ENCODE measurements at places on chromosomes 6 and 20.

GRCh38 chr6:169429001-169429400 is 175.4 kb upstream of the THBS2 start:
- DNase-seq = no peak

- no peak for DNase-seq
These were observed 7.5 kb downstream of the NOL4L start for GRCh38 chr20:32577657-32578056.

GRCh38 chr20:46774236-46774635 is 64.8 kb downstream of the SLC2A10 start:
- DNase-seq = no peak

- DNase-seq = no peak
These were observed 355.4 kb downstream of the CD83 start for GRCh38 chr6:14472986-14473337.

- no peak for DNase-seq
These were observed 7.1 kb downstream of the RAMACL start for GRCh38 chr6:166579237-166579850.

GRCh38 chr6:161922631-161923119 is 648.8 kb upstream of the AGPAT4 start:
- DNase-seq = no peak

DNA sequence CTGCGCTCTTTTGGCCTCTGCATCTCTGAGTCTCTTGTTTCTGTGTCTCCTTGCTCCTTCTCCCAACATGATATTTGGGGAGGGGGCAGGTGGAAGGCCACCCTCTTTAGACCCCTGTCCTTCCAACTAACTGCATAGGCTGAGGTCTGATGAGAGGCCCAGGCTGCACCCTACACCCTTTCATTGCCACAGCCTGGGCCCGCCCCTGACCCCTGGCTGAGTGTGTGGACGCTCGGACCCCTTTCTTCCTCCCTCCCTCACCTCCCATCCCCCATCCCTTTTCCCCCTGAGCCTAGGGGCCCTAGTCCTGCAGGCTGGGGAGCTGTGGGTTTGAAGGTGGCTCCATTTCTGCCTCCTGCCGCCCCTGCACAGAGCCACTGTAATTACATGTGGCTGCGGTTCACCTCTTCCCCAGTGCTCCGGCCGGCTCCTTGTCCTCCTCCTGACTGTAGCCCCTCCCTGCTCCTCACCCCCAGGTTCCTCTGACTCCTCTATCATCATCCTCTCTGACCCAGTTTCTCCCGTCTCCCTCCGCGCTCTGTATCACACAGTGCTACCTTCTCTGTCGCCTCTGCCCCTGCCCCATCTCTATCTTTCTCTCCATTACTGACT is 6.8 kb downstream of the MDFI start:
- DNase-seq = no peak

DNA sequence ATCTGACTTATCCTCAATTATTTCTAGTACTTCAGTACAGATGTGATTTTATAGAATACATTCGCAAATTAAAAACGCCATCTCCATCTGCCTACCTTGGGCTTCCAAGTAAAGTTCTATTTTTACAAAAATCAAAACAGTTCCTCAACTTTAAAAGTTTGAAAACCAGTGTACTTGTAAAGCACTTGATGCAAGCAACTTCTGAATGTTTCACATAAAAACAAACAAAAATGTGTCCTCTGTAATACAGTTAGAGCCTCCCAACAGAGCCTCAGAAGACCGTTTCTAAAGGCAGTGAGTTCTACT is 384 bp upstream of the MANEA start:
- no peak for DNase-seq

- no peak for DNase-seq
These were observed 121.3 kb downstream of the VEGFA start for GRCh38 chr6:43891072-43891870.

DNA sequence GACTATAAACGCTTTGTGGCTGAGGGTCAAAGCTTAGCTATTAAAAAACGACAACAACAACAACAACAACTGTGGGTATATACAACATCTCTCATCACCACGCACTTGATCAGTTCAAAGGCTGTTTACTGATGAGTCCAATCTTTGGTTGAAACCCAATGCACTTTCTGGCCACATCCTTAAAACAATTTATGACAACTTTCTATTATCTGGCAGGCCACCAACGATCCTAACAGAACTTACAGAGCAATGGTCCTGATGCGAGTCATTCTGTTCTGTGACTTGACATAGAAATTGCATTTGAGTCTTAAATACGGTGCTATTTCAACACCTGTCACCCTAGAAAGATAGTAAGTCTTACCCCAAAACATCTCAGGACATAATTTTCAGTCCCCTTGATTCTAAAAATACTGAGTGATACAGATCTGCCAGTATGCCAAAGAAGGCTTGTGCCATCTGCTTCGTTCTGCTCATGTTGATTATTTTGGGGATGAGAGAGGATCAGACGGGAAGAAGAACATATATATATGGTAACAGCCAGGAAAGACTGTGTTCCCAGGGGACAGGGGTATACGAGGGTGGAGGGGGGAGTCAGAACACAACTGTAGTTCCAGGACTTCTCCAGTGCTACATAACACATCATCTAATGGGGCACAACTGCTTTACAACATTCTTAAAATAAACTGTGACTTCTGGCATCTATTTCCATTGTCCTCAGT is 55.8 kb downstream of the PLAGL1 start:
- DNase-seq = no peak

GRCh38 chr6:83767033-83767432 is 58.1 kb upstream of the SNAP91 start:
- DNase-seq = no peak

- no peak for DNase-seq
These were observed 3.8 kb upstream of the SLC17A1 start for GRCh38 chr6:25835442-25836283.

DNA sequence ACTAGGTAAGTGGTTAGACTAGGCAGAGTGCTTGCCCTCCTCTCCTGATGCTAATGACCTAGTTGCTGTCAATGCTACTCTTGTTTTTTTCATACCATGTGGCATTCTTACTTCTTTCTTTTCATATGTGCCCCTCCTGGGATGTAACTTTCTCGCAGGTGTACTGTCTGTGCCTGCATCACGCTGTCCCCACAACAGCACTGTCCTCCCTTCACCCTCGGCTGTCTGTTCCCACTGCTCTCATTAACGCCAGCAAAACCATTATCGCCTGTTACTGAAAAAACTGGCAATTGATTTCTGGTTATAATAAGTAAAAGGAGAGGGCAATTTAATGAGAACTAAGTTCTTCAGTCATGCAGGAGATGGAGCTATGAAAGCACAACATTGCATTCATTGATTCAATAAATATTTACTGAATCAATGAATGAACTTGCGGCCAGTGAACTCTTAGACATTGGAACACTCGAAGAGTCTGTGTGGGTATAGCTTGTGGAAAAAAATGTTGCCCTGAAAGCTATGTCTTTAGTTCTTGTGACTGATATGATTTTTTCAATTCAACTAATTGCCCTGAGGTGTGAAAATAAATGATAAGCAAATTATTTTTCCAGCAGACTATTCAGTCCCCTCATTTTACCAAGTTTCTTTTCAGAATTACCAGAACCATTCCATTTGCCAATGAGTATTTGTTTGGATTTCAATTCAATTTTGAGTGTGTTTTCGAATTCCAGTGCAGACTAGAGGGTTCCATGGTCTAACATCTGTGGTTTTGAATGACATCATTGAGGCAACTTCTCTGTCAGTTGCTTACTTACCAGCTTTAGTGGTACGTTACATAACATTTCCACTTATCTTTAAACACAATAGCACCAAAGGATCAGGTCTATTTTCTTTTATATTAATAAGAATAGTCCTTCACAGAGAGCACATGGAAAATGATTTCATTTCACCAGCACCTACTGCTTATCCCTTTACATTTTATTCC is 2.1 kb downstream of the SLC17A4 start:
- no peak for DNase-seq

DNA sequence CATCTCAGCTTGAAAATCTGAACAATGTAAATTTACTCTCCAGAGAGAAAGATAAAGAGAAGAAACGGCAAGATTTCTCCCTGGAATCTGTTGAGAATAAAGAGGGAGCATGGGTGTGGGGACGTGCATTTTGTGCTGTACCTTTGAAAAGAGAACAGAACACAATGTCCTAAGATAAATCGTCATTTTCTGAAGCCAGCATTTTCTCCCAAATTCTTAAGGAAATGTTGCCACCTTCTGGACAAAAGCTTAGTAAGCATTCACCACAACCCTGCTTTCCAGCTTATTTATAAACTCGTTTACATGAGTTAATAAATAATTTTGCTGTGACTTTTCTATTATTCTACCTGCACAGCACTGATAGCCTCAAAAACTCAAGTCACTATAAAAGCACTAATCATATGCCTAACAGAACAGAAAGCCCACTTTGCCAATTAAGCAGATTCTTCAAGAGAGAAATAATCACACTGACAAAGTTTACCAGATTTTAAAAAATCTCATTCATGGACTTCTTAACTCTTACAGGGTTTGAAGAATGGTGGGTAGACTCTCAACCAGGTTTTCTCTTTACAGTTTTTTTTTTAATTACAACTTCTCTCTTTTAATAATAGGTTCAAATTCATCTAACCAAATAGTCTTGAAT is 155.8 kb downstream of the MBOAT1 start:
- DNase-seq = no peak

DNA sequence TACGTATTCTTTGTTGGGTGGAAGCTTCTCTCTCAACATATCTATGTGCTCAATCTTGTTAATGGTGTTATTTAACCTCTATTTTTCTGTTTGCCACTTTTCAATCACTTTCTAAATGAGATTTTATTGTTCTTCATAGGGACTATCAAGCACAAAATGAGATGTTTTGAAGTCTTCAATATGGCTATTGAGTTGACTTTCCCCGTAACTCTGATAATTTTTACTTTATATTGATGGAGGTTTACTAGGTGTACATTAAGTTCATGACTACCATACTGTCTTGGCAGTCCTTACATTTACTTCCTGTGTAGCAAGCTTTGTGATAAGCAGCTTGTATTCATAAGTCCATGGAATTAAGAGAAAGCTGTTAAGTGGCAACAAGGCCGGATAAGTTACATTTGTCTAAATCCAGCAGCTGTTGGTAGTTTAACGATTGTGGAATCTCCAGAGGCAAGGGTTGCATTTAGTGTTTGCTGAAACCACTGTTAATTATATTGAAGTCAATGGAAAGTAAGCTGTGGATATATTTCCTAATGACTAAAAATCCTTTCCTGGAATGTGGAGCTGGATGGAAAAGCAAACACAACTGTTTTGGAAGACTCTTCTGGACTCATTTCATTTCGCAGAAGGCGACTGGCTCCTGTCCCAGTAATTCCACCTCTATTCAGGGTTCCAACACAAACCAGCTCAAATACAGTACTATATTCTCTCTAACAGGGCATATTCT is 57.3 kb upstream of the SMIM29 start:
- DNase-seq = no peak
